ENCODE measurements at places on chromosomes 5 and 9.
A peak's percentile ranks its signal among the peaks of the same experiment; 100 is the strongest.

GRCh38 chr5:170126626-170127025 is 20.9 kb downstream of the FOXI1 start:
- DNase-seq = no peak

GRCh38 chr5:20145240-20145639 is 157.2 kb upstream of the CDH18 start:
- DNase-seq = no peak

GRCh38 chr9:117714282-117714681 is 10.1 kb downstream of the TLR4 start:
- DNase-seq = no peak

- no peak for DNase-seq
Measured at GRCh38 chr9:107895501-107896001, 406.0 kb upstream of the KLF4 start.

DNA sequence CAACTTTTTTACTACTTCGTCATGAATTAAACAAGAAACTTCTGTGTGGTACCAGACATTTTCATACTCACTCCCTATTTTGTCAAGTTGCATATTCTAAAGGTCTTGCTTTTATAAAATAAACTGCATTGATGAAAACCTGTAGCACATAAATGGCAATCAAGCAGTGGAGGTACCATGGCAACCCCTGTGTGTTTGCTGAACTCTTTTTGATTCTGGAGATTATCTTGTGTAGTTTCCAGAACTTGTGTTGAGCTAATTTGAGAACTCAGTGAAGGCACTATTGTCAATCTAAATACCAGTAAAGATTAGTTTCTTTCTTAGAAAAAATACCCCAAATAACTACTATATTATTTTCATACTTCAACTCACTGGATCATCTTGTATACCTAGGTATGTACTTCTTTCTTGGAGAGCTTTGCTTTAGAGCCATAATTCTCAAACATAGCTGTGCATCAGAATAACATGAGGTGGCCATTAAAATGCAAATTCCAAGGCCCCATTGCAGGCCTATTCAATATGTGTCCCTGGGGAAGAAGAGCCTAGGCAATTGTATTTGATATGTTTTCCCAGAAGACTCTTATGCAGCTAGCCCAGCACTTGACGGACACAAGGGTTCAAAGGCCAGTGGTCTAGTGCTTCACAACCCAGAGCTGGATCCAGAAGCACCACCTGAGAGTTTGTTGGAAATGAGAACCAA is 9.8 kb upstream of the PRLR start:
- DNase-seq = no peak

DNA sequence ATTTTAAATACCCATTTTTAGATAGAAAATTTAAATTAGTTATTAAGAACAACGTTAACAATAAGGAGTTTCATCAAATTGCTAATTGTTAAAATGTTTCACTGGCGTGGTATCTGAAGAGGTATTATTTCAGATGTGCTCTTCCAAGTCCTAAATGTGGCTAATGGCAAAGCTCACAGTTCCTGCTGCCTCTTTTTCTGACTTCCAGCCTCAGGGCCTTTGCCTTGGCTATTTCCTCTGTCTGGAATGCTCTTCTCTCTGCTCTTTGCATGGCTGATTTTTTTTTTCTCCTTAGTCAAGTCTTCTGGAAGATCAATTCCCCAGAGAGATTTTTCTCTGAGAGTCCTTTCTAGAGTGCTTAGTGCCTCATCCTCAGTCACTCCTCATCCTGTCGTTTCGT is 9.6 kb upstream of the SSBP2 start:
- no peak for DNase-seq

DNA sequence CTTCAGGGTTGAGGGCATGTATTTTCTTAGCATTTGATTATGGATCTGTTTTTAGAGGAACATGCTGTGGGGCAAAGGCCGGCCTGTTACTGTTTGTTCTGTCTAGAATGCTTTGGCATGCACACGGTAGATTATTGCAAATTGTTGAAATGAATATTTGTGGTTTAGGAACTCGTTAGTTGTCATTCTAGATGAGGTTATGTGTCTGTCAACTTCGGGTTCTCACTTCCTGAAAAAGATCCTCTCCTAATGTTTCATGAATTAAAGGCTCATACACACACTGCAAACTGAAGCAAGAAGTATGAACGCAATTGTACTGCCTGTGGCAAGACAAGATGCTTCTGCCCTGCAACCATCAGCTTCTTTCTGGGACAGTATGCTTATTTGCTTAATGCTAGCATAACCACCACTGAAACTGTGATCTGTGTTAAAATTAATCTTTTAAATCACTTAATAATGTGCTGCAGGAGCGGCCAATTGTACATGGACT is 99.6 kb downstream of the BASP1 start:
- DNase-seq = no peak

- DNase-seq = peak; percentile 79
Measured at GRCh38 chr5:15008476-15008875, 136.9 kb upstream of the ANKH start.

GRCh38 chr9:110837401-110838005 is 168.9 kb downstream of the MUSK start:
- DNase-seq = no peak

DNA sequence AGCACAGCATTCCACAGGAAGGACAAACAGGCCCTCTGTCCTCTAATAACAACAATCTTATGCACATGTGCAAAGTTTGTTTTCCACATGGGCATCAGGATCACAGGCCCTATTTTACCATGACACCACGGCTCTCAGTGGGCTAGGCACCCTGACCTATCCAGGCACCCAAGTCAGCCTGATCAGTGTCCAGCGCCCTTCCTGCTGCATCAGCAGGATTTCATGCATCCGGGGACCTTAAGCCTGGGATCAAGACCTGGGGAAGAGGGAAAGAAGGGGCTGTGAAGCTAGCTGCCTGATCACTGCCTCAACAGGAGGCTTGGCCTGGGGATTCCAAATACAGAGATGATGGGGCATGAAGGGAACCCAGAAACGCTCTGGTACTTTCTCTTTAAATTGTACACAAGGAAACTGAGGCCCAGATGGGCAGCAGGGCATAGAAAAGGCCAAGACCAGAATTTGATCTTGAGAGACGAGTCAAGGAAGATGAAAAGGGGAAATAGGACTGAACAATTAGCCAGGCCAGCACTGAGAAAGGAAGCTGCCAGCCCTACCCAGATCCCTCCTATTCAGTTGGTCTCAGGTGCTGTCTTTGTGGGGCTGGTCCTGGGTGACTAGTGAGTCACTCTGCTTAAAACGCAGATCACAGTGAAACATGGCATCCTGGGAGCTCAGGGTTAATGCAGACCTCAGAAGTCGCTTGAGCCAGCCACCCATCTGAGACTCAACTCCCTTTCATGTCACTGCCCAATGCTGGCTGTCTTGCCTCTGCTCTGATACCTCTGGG is 57.9 kb downstream of the SHB start:
- DNase-seq = no peak

DNA sequence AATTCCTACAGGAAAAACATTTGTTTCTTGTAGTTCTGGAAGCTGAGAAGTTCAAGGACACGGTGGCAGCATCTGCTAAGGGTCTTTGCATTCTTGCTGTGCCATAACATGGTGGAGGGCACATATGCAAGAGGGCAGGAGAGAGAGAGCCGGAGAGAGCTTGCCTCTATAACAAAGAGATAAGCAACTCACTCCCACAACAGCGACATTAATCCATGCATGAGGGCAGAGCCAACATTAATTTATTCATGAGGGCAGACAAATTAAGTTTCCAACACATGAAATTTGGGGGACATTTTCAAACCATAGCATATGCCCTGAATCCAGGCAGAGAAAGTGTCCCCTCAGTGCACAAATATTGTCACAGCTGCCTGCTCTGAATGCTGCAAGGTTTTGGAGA is 4.4 kb upstream of the GTF3C5 start:
- DNase-seq = no peak

DNA sequence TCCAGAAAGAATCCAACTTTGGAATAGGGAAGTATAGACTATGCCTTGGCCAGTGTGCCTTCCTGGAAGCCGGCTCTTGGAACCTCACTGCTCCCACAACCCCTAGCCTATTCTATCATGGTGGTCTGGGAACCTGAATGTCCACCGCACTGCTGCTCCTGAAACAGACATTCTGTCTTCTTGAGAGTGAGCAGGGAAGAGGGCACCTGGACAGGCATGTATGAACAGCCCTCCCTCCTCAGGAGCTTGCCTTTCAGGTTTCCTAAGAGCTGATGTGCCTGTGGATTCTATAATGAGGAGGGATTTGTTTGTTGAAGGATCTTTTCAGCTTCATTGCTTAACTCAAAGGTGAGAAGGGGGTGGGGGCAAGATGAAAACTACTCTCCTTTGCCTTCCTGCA is 55.1 kb upstream of the XPA start:
- no peak for DNase-seq

- DNase-seq = no peak
Measured at GRCh38 chr5:88119535-88120125, 149.0 kb downstream of the TMEM161B start.

GRCh38 chr5:119397518-119398380 is 41.9 kb downstream of the TNFAIP8 start:
- no peak for DNase-seq

- no peak for DNase-seq
Measured at GRCh38 chr5:123610209-123610608, 98.2 kb downstream of the CSNK1G3 start.

DNA sequence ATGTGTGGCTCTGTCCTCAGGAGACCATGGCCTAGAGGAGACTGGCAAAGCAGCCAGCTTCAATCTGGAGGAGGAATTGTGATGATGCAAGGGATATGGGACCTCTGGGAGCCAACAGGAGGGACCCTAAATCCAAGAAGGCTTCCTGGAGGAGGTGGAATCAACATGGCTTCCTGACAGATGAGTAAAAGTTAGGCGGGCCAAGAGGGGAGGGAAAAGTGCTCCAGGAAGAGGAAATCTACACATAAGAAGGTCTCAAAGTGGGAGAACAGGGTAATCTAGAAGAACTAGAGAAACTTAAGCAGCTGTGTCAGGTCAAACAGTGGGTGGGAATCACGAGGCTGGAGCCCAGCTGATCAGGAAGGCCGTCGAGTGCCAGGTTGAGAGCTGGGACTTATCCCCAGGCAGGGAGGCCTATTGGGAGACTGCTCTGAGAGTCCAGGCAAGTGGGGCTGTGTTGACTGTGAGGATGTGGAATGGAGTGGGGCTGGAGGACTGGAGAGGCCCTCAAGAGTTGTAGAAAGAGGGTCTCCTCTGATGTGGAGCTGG is 119.1 kb downstream of the C9orf50 start:
- no peak for DNase-seq

DNA sequence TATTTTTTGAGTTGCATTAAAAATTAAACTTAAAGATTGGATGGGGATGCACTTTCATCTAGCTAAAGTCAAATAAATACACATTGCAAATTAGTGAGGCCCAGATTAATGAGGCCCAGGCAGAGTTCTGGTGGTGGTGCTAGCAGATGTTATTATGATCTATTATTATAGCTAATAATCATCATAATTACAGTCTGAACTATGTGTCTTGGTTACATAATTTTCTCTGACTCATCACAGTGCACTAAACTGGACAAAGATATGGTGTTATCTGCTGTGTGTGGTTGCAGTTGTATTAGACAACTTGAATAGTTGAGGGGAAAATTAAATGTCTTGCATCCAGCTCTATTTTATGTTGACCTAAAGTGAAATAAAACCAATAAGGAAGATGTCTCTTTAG is 568.8 kb downstream of the TLR4 start:
- DNase-seq = no peak

DNA sequence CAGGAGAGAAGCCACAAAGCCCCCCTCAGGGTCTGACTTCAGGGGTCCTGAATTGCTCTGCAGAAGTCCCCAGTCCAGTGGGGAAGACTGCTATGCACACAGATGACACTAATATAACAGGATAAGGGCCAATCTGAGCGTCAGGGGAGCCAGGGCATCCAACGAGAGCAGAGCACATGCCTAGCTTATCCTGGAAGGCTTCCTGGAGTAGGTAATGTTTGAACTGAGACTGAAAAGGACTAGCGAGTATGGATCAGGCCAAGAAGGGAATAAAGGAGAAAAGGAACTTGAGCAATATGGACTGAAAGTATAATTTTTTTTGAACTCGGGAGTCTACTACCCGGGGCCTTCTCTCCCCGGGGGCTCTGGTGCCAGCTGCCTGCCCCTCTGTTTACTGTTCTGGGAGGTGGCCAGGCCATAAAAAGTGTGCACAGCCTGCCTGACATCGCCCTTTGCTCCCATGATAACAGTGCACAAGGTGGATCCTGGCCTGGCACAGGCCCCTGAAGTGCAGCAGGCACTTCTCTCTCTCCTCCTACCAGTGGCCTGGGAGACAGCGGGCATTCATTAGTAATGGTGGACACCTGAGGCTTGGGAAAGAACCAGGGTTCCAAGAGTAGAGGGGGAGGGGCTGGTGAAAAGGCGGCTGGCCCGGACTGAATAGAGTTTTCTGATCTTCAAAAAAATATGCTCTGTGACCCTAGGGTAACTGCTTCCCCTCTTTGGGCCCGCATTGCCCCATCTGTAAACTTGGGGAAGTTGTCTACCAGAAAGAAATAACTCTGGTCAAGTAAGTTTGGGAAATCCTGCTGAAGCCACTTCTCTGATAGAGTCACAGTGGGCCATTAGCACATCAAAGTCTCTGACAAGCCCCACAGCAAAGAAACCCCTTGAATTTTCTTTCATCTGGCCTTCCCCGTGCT is 4.6 kb upstream of the SLC6A7 start:
- DNase-seq = no peak

DNA sequence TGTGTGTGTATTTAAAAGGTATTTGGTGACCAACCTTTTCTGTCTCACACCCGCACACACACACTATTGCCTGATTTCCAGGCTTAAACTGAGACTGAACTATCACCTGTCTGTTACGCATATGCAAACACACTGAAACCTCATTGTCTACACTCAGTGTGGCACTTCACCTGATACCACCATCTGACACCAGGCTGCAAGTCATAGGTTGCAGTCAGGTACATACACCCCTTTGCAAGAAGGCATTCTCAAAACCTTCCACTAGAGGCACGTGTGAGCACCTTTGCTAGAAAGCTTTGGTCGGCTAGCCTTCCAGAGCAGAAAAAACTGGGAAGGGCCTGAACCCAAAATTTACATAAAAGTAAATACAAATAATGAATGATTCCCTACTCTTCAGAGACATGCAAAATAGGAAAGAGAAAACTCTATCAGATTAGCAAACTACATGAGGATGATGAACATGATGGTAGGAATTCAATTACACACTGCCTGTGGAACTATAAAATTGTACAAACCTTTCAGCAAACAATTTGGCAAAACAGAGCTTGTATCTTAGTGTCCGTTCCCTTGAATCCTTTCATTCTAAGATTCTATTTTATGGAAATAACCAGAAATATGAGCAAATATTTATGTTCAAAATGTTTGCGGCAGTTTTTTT is 5.9 kb upstream of the FOXD1 start:
- DNase-seq = no peak

Measured in left forelimb (tissue), 1 donor.